ENCODE measurements at places on chromosomes 6 and 20.

- peak; percentile 67 for DNase-seq
Observed at GRCh38 chr6:159594750-159595117, 98.3 kb downstream of the SOD2 start.

DNA sequence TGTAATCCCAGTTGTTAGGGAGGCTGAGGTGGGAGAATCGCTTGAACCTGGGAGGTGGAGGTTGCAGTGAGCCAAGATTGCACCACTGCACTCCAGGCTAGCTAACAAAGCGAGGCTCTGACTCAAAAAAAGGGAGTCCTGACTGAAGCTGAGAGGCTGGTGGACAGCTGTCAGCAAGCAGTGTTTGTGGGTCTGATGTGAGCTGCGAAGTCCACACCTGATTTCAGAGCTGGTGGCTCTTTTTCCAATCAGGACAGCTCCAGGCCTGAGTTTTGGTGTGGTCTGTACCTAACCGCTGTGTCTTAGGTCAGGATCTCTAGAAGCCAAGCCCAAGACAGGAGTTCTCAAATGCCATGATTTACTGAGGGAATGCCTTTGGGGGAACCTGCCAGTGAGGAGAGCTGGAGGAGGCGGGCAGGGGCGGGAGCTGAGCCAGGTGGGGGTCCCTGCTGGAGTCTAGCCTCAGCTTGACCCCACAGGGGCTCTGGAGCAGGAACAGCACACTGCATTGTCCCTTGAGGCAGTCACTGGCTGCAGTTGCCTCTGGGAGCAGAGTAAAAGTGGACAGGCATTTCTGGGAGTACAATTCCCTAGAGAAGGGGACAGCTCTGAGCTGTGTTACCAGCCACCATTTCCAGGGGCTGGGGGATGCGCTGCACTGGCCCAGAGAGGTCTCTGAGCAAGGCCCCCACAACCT is 5.0 kb downstream of the GFRA4 start:
- no peak for DNase-seq

GRCh38 chr6:402901-403658 is 11.5 kb downstream of the IRF4 start:
- no peak for DNase-seq

DNA sequence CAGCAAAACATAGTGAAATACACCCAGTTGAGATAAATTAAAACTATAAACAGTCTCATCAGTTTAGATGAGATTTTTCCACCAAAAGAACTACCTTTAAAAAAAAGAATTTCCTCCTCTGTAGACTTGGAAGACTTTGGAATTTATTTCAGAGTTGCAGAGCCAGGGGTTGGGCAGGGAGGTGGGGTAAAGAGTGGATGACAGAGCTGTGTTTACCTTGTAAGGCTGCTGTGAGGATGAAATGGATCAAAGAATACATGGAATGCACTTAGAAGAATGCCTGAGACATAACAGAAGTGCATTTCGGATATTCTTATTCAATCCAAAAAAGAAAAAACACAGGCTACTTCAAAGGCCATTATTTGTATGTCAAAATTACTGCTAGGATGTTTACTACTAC is 6.4 kb upstream of the LY86 start:
- no peak for DNase-seq

DNA sequence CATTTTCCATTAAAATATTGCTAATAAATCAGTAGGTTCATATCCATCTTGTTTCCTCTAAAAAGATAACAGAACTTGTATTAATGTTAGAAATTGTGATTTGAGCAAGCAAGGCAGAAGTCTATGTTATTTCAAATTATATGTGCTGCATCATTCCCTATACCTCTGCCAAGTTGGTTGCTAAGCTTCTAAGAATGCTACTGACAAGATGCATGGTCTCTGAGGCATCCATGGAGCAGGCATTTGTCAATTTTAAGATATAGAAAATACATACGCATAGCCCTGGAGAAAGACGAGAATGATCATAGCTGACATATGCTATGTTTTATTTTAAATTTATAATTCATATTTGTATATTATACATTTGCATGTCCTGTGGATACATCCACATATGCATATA is 168.3 kb upstream of the THEMIS start:
- peak; percentile 61 for DNase-seq

- no peak for DNase-seq
Observed at GRCh38 chr6:28865401-28866204, 58.2 kb downstream of the TRIM27 start.

- no peak for DNase-seq
Observed at GRCh38 chr6:3501826-3502500, 45.1 kb upstream of the SLC22A23 start.

DNA sequence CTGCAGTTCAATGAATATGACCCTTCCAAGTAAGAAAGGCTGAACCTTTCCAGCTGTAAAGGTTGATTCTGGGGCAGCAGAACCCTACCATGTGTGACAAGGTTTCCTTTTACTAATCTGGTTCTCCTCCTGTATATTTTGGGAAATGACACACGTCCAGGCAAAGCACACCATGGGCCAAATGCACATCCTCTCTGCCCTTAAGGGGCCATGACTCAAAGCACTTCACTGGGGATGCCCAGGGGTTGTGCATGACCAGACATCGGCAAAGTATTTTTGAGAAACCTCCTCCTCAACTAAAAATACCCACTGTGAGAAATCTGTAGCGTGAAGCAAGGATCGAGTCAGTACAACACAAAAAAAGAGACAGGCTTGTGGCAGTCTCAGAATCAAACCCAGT is 174.7 kb downstream of the BACH2 start:
- DNase-seq = no peak

DNA sequence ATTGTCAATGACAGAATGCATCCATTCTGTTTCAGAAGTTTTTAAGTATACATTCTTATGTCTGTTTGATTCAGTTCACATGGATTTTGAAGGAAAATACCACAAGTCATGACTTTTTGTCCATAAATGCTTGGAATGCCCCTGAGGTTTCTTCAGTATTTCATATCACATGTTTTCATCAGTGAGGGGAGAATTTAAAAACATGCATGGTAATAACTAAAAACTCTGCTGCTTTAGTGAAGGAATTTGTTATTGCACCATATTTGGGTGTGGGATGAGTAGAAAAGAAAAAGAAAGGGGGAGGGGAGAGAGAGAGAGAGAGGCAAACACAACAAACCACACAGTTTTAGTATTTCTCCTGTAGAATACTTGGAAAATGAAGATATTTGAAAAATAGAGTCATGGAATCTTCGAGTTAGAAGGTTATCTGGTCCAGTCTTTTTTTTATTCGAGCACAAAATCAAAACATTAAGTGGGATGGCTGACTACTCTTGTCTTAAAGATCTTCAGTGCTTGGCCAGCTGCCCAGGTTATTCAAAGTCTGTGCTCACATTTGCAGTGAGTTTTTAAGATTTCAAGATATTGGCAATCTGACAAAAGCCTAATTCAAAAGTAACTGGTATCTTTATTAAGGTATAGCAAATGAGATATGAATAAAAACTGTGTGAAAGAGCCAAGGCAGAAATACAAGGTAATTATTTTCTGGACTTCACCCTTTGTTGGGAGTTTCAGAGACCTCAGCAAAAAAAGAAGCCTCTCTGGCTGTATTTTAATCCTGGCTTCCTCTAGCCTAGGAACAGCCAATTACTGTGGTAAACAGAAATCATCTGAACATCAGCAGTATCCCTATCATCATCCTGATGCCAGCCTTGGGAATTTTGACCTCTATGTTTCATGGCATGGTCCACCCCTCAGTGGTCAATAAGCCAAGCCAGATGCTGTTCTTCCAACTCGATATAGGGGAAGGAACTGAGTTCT is 687.9 kb upstream of the CITED2 start:
- DNase-seq = peak; percentile 97

Measured in cardiac muscle cell (in vitro differentiated cells and primary cell).